C1 segment of cervical spinal cord (tissue), 14 donors: ENCODE measurements at places on chromosomes 4 and X.

GRCh38 chr4:184757810-184758209 is 23.9 kb upstream of the CENPU start:
- no peak for DNase-seq

DNA sequence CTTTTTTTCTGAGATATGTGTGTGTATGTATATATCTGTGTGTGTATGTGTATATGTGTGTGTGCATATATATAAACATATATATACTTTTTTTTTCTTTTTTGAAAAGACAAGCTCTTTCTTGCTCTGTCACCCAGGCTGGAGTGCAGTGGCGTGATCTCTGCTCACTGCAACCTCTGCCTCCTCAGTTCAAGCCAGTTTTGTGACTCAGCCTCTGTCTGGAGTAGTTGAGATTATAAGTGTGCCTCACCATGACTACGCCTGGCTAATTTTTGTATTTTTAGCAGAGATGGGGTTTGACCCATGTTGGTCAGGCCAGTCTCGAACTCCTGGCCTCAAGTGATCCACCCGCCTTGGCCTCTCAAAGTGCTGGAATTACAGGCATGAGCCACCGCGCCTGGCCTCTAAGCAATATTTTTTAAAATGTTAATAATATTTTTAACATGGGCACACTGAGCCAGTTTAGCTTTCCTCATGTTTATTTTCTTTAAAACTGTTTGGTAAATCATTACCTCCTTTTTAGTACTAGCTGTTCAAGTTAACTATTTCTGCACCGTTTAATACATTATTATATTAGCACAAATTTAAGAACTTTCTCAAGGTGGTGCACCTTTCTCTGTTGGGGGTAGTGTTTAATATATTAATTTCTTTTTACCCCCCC is 33.3 kb downstream of the BBS12 start:
- no peak for DNase-seq

GRCh38 chr4:14184265-14184664 is 556.7 kb upstream of the BOD1L1 start:
- DNase-seq = no peak

- no peak for DNase-seq
Measured at GRCh38 chrX:3129256-3129655, 88.0 kb downstream of the ARSF start.

- no peak for DNase-seq
Measured at GRCh38 chr4:32133141-32133540, 1413.0 kb downstream of the PCDH7 start.

- DNase-seq = no peak
Measured at GRCh38 chr4:172270397-172270796, 457.2 kb downstream of the GALNTL6 start.

- DNase-seq = no peak
Measured at GRCh38 chrX:69093960-69094871, 71.0 kb downstream of the PJA1 start.

GRCh38 chr4:175562111-175562510 is 250.0 kb downstream of the GPM6A start:
- DNase-seq = no peak

GRCh38 chrX:143500751-143501150 is 16.5 kb downstream of the SPANXN3 start:
- DNase-seq = no peak

DNA sequence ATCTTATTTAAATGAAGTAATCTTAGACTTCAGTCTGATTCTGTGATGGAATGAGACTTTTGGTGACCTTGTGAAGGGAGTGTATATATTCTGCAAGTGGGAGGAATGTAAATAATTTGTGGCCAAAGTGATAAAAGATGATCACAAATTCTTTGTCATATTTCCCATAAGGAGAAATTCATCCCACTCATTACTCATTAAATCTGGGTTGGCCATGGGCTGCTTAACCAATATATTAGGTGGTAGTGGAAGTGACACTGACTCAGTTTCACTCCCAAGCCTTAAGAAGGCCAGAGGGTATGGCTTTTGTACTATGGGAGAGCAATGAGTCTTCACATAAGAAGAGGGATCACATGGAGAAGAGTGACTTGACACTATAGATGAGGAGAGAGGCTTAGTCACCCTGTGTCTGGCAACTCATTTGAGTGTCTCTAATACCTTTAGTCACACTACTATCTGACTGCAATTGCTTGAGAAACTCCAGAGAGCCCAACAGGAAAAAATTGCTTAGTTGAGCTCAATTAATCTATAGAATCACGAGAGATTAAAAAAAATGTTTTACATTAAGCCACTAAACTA is 408.2 kb upstream of the PITX2 start:
- no peak for DNase-seq

- DNase-seq = peak; percentile 87
Measured at GRCh38 chr4:101958547-101958946, 168.0 kb downstream of the BANK1 start.

DNA sequence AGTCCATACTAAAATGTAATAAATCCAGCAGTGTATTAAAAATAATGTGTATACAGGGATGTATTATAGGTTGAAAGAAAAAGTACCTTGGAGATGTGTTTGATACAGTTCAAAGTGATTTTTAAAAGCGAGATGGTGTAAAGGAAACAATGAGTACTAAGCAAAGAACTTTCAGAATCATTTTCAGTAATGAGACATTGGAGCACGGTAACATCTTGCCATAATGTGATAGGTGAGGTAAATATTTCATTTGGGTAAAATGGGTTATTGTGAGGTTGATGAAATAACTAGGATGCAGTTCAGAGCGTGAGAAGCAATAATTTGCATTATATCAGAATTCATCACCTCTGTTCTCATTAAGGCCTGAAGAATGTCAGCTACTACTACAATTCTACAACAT is 25.9 kb downstream of the EIF2S3 start:
- DNase-seq = no peak
